ENCODE measurements at places on chromosomes 2 and 18.

DNA sequence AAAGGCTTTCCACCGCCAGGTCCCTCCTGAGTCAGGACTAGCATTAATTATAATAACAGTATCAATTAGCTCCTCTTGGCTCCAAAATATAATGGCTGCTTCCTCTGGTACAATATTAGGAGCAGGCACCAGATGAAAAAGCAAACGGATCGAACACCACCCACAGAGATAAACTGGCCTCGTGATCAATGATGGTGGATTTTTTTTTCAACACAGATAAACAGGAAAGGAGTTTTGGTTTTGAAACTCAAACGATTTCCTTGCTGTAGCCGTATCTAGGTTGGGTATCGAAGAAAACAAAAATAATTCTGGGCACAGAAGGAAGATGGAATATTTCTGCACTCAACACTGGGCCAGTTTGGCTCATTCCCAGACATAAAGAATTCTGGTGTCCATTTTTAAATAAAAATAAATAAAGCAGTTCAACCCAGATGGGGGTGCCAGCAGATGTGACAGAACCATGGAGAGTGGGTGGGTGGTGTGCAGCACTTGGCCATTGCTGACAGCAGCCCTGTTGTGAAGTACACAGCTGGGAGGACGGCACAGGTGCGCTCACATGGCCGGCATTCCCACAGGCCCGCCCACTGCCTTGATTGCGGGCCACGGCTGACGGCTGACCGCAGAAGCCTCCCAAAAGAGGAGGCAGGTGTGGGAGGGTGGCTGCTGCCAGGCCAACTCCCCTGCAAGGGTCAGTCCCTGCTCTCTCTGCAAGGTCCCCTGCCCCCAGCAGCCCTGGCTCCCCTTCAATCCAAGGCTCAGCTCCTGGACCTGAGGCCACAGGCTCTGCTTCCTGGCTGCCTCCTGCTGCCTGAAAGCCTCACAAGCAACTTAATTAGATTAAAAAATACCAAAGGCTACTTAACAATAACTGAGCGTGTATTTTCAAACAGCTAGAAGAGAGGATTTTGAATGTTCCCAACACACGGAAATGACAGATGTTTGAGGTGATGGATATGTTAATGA, 351.9 kb upstream of the ID2 start:
- DNase-seq = no peak

DNA sequence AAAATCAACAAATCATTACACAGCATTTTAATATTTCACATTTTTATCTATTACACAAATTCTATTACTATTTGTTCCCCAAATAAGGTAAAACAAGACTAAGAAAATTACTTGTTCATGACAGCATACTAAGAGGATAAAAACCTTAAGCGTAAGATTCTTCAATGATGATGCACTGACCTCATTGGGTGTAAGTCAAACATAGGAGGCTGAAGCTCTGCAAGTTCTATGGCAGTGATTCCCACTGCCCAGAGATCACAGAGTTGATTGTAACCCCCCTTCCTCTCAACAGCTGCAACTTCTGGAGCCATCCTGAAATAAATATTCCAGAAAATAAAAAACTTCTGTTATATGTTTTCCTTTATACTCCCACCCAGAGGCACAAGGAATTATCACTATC, 82.2 kb upstream of the CDKL4 start:
- no peak for DNase-seq

DNA sequence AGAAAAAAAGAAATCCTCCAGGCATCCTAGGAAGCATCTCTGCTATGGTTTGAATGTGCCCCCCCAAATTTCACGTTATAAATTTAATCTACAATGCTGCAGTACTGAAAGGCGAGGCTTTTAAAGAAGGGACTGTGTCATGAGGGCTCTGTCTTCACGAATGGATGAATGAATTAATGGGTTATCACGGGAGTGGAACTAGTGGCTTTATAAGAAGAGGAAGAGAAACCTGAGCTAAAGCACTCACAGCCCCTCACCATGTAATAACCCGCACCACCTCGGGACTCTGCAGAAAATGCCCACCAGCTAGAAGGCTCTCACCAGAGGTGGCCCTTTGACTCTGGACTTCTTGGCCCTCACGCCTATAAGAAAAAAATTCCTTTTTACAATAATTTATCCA, 27.6 kb downstream of the RNU4ATAC start:
- DNase-seq = no peak

GRCh38 chr2:189375842-189376241, 65.4 kb upstream of the WDR75 start:
- DNase-seq = no peak

DNA sequence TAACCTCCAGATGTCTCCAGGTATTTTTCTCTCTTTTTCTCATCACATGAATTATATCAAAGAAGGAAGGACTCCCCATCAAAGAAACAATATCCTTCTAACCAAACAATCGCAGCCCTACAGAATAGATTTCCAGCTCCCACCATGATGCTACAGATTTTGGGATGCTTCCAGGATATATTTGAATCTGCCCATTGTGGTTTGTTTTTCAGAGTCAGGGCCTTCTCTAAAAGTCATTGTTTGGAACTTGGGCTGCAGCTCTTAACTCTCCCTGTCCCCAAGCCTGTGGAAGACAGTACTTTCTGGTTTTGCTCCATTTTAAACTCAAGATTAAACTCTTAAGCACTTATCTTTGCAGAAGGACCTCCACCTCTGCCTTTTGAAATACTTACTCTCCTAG, 223.2 kb downstream of the PMAIP1 start:
- DNase-seq = no peak

- no peak for DNase-seq
These were observed 270.0 kb downstream of the SLC4A3 start for GRCh38 chr2:219897456-219897855.

- no peak for DNase-seq
These were observed 645 bp downstream of the KCTD18 start for GRCh38 chr2:200509235-200509611.

DNA sequence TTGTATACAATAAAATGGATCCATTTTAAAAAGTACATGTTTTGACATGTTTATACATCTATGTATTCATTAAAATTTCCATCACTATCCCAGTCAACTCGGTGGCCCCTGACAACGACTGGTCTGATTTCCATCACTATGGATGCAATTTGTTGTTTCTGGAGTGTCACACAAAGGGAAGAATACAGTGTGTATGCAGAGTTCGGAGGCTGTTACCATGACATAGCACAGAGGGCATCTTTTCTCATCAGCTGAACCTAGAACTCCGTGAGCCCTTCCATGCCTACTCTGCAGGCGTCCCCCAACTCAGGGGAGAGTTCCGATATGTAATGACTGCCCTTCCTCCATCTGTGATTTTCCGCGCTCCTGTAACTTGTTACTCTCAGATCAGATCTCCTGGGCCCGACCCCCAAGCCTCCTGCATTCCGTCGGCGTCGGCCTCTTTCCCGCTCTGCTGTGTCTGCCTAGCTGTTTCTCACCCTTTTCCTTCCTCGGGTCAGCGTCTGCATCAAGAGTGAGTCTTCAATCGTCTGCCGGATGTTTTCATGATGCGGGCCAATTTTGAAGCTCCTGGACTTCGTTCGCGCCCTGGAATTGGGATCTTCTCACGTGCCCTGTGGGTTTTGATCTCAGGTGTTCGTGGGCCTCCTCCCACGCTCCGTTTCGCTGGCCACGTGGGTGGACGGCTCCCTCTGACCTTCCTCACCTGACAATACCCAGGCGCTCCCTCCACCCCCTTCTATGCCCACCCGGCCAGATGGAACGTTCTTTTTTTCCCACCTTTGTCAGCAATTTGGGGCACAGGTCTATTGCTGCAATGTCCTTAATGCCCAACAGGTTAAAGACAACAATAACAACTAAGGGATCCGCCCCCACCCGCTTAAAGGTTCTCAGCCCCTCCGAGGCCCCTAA, 161.0 kb downstream of the TWIST2 start:
- DNase-seq = no peak

DNA sequence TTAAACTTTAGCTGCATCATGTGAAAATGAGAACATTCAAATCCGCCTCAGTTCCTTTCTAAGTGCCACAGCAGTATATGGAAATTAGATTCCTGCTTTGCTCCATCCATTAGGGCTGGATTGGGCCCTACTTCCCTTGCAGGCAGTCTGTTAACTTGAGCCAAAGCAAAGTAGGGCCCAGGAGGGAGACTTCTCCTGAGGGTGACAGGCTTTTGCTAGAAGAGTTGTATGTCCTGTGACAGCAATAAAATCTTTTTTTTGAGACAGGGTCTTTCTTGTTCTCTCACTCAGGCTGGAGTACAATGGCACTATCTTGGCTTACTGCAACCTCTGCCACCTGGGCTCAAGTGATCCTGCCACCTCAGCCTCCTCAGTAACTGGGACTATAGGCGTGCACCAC, 28.1 kb downstream of the VIL1 start:
- DNase-seq = no peak

DNA sequence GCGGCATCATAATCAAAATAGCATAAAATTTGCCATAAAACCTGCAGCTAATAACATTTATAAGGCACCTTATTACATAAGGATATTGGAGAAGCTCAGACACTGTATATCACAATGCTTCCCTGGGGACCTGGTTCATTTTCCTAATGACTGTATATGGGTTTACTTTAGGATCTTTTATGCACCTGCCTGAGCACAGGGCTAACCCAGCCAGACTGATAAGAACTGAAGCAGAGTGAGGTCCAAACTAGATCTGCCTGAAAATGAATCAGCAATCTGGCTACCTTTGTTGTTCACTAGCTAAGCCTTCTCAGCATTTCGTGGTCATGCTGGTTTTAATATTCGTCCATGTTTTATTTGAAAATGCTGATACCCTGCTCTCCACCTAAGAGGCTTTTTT, 1922.3 kb upstream of the CELF4 start:
- DNase-seq = no peak

- DNase-seq = no peak
These were observed 497.7 kb upstream of the LRATD1 start for GRCh38 chr2:14134771-14135170.

- DNase-seq = no peak
These were observed 885 bp upstream of the DSEL start for GRCh38 chr18:67517444-67517765.

- no peak for DNase-seq
These were observed 3.5 kb upstream of the KLF11 start for GRCh38 chr2:10039658-10040410.

DNA sequence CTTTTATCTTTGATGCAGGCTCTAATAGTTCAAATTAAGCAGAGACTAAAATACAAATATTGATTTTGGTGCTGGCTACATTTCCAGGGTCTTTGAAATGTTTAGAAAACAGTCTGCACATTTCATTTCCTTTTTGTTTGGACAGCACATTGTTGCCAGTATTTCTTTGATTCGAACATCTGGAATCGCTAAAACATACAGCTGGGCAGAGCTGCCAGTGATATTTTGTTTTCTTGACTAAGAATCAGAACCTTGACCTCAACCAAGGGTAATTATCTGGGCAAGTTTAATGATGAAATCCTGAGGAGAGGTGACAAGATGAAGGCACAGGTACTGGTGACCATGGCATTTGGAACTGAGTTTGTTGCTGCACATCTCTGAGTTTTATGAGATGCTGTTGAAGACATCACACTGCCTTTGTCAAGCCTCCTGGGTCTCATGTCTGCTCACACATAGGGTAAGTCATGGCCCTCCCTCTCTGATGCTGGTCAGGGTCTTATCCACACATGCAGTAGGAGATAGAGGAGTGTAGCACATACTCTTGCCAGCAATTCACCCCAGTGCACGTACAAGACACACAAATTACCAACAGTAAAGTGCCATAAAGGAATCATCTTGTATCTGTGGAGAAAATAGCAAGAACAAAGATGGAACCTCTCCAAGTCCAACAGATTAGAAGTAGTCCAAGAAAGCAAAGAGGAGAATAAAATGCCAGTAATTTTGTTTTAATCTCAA, 391.9 kb downstream of the RND3 start:
- DNase-seq = no peak

- no peak for DNase-seq
These were observed 52.0 kb downstream of the FTCDNL1 start for GRCh38 chr2:199798831-199799580.

DNA sequence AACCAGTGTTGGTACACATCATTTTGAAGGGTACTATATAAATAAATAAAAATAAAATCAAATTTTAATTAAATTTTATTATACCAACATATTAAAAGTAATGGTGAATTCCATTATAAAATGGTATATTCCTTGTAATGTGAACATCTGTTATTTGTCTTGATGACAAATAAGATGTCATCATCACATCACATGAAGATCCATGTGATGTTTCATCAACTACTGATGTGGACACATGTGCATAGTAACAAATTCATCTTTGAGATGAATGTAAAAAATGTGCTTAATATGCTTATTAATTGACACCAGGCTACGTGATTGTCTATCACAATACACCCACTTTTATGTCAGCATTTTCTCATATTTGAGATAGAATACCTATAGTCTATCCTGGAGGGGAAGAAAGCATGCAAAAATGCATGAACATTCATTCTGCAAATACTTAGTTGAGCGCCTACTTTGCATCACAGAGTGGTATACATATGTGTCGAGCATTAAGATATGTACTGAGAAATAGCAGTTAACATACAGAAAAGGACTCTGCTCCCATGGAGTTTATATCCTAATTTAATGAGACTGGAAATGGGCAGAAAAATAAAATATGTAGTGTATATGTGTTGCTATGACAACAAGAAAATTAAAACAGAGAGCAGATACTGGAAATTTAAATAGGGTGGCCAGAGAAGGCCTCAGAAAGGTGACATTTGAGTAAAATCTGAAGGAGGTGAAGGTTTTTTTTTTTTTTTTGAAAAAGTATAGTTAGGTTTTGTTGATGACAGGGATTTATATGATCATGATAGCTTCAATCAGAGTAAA, 281.1 kb downstream of the ARHGAP15 start:
- no peak for DNase-seq

DNA sequence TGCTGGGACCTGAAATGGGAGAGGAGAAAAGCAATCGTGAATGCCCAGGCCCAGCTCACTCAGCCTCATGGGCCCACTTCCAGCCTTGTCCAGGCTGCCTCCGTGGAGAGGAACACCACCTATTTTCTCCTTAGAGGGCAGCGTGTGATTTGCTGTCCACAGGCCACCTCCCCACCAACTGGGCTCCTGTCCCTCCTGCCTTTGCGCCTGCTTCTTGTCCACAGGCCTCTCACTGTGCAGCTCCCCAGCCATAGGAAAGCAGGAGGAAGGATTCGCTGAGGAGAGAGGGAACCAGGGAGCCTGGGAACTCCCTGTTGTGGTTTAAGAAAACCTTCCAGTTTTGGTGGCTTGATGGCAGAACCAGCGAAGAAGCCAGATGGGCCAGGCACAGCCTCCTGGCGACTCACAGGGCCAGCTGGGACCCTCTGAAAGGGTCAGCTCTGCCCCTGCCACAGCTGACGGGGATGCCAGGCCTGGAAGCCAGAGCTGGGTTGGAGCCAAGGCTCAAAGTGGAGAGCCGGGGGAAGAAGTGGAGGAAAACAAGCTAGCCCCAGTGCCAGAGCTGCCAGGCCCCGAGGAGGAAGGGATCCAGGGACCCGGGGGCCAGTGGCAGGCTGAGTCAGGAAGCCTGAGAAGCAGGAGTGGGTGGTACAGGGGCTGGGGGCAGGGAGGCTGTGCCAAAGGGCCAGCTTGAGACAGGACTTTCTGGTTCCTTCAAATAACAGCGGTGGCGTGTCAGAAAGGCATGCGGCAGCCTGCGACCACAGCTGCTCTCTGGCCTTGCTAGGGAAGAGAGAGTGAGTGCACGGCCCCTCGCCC, 9.9 kb downstream of the TMBIM1 start:
- no peak for DNase-seq

- no peak for DNase-seq
These were observed 3.9 kb downstream of the CDCA7 start for GRCh38 chr2:173358616-173359015.

- no peak for DNase-seq
These were observed 334.0 kb downstream of the TRIB2 start for GRCh38 chr2:13050764-13051163.

All from effector CD8-positive, alpha-beta T cell (primary cell).